Mesothelial cell of epicardium (in vitro differentiated cells): ENCODE measurements at places on chromosomes 4 and X.

DNA sequence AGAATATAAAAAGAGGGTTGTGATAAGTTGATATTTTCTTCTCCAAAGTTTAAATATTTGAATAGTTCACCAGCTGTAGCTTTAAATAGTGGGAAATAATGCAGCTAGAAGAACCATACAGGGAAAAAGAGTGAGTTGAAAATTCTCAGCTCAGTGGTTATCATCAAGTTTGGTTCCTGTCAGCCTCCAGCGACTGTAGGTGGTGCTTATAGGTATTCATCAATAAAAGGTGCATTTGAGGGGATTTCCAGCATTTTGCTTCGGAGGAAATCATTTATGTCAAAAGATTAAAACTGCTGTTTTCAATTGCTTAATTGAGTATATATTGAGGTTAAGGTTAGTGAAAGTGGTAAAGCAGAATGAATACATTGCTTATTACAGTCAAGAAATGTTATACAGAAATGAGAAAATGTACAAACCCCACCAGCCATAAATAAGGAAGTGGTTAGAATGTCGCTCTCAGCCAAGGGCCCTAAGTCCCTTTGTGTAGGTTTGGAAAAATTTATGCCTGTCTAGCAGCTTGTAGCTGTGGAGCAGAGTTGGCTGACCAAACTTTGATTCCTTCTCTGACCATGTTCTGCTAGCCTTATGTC lies 532.9 kb upstream of the FTHL17 start:
- H3K4me1 ChIP-seq = peaks cover 7% of the 10 kb centered on the region
- no peak overlapping the region for H3K4me3 ChIP-seq
- H3K36me3 ChIP-seq = peaks cover 2% of the 10 kb centered on the region
- DNase-seq = no peak
- no peak overlapping the region for H3K27ac ChIP-seq
- H3K27me3 ChIP-seq = no peaks in the 10 kb centered on the region

DNA sequence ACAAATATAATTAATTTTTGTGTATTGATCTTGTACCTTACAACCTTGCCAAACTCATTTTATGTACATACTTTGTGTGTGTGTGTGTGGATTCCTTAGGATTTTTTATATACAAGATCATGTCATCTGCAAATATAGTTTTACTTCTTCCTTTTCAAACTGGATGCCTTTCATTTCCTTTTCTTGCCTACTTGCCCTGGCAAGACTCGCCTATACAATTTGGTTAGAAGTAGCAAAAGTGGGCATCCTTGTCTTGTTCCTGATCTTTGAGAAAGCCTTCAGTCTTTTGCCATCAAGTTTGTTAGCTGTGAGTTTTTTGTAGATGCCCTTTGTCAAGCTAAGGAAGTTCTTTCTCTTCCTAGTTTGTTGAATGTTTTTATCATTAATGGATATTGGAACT lies 30.5 kb downstream of the RUFY3 start:
- peaks cover 3% of the 10 kb centered on the region for H3K4me1 ChIP-seq
- no peaks in the 10 kb centered on the region for H3K27me3 ChIP-seq
- H3K27ac ChIP-seq = no peak overlapping the region

DNA sequence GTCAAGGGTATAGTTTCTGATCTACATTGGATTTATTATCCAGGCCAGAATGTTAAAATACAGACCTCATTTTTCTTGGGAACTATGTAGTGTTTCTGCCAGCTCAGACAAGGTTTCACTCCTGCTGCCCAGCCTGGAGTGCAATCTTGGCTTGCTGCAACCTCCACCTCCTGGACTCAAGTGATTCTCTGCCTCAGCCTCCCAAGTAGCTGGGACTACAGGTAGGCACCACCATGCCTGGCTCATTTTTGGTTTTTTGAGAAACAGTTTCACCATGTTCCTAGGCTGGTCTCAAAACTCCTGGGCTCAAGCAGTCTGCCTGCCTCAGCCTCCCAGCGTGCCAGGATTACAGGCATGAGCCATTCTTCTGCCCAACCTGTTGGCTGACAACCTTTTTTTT lies 5.7 kb downstream of the RPL34 start:
- H3K36me3 ChIP-seq = peaks cover 51% of the 10 kb centered on the region
- H3K27me3 ChIP-seq = no peaks in the 10 kb centered on the region
- peaks cover 32% of the 10 kb centered on the region for H3K4me1 ChIP-seq

DNA sequence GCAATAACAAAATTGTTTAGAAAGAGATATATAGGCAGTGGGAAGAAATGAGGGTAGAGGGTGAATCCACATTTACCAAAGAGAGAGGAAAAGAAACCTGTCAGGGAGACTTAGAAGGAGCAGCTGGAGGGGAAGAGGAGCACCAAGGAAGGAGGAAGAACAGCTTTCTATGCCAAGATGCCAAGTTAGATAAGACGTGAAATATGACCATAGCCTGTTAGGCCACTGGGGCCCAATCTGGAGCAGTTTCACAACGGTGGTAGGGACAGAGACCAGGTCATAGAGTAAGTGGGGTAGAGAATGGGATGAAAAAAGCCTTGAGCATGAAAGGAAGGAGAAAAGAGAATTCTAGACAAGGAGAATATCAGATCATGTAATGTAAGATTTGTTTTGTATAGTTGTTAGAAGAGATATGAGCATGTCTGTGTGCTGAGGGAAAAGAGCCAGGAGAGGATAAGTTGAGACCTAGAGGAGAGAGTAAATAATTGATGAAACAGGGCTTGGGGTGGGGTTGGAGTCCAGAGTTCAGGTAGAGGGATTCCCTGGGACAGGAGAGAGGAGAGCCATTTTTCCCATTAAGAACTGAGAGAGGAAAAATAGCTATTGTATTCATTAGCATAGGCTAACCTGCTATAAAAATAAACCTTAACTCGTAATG lies 4.4 kb upstream of the SOWAHB start:
- no peak overlapping the region for H3K27ac ChIP-seq
- H3K36me3 ChIP-seq = peaks cover 3% of the 10 kb centered on the region
- peaks cover 11% of the 10 kb centered on the region for H3K4me1 ChIP-seq
- no peak for DNase-seq
- H3K4me3 ChIP-seq = no peak overlapping the region
- H3K27me3 ChIP-seq = peaks cover 19% of the 10 kb centered on the region

DNA sequence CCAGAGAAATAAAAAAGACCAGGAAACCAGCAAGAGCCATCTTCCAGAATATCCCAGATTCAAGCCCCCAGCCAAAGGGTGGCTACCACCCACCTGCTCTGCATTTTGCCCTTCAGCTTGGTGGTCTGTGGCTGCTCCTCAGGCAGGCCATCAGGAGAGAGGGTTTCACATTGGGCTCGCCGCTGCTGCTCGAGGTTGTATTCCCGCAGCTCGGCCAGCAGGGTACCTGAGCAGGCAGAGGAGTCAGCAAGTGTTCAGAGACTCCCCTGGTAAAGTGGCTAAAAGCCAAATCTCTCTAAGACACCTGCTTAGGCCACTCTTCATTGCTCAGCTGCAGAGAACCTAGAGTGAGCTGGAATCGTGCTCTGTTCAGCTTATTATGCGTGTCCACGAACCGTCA lies 110.8 kb upstream of the HSD17B10 start:
- no peak overlapping the region for H3K27ac ChIP-seq

GRCh38 chrX:20418379-20419150 lies 151.9 kb upstream of the RPS6KA3 start:
- DNase-seq = no peak
- H3K4me1 ChIP-seq = peaks cover 13% of the 10 kb centered on the region
- H3K36me3 ChIP-seq = no peaks in the 10 kb centered on the region
- no peaks in the 10 kb centered on the region for H3K27me3 ChIP-seq
- H3K27ac ChIP-seq = no peak overlapping the region

DNA sequence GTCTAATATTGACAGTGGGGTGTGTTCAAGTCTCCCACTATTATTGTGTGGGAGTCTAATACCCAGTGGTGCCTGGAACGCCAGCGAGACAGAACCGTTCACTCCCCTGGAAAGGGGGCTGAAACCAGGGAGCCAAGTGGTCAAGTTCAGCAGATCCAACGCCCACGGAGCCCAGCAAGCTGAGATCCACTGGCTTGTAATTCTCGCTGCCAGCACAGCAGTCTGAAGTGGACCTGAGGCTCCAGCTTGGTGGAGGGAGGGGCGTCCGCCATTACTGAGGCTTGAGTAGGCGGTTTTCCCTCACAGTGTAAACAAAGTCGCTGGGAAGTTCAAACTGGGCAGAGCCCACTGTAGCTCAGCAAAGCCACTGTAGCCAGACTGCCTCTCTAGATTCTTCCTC lies 407.3 kb downstream of the DMD start:
- no peak for DNase-seq
- H3K4me3 ChIP-seq = no peak overlapping the region
- no peak overlapping the region for H3K27ac ChIP-seq
- H3K4me1 ChIP-seq = no peaks in the 10 kb centered on the region
- H3K36me3 ChIP-seq = peaks cover 52% of the 10 kb centered on the region

- H3K4me1 ChIP-seq = no peaks in the 10 kb centered on the region
- H3K27me3 ChIP-seq = no peaks in the 10 kb centered on the region
- no peak for DNase-seq
- H3K4me3 ChIP-seq = no peak overlapping the region
These were observed 41.8 kb upstream of the SORBS2 start for GRCh38 chr4:185853841-185854240.

GRCh38 chr4:78732332-78733104 lies 43.6 kb upstream of the BMP2K start:
- H3K4me3 ChIP-seq = no peak overlapping the region
- no peaks in the 10 kb centered on the region for H3K4me1 ChIP-seq
- no peak for DNase-seq
- H3K27me3 ChIP-seq = no peaks in the 10 kb centered on the region
- H3K27ac ChIP-seq = no peak overlapping the region
- no peaks in the 10 kb centered on the region for H3K36me3 ChIP-seq

GRCh38 chr4:107831140-107831539 lies 6.4 kb downstream of the SGMS2 start:
- H3K4me1 ChIP-seq = no peaks in the 10 kb centered on the region
- H3K36me3 ChIP-seq = peaks cover 3% of the 10 kb centered on the region
- no peak overlapping the region for H3K27ac ChIP-seq
- no peak for DNase-seq

- DNase-seq = no peak
- H3K4me3 ChIP-seq = no peak overlapping the region
- H3K27me3 ChIP-seq = peaks cover 41% of the 10 kb centered on the region
- H3K27ac ChIP-seq = no peak overlapping the region
- H3K4me1 ChIP-seq = no peaks in the 10 kb centered on the region
- no peaks in the 10 kb centered on the region for H3K36me3 ChIP-seq
These were observed 11.6 kb upstream of the NR3C2 start for GRCh38 chr4:148453833-148454232.
